ENCODE measurements at places on chromosomes 13 and 19.

DNA sequence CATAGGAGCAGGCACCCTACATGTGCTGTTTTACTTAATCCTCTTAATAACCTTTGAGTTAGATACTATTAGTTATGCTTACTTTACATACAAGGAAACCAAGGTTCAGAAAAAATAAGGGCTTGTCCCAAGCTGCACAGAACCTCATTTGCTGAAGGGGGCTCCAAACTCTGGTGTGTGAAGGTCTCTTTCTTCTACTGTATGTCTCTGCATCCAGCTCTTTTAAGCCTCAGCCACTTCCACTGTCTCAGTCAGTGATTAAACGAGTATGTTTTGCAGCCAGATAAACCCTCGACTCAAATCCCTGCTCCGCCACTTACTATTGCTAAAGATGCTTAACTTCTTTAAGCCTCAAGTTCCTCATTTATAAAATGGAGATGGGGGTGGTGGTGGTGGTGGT, 112.4 kb upstream of the WASF3 start:
- no peak for DNase-seq

DNA sequence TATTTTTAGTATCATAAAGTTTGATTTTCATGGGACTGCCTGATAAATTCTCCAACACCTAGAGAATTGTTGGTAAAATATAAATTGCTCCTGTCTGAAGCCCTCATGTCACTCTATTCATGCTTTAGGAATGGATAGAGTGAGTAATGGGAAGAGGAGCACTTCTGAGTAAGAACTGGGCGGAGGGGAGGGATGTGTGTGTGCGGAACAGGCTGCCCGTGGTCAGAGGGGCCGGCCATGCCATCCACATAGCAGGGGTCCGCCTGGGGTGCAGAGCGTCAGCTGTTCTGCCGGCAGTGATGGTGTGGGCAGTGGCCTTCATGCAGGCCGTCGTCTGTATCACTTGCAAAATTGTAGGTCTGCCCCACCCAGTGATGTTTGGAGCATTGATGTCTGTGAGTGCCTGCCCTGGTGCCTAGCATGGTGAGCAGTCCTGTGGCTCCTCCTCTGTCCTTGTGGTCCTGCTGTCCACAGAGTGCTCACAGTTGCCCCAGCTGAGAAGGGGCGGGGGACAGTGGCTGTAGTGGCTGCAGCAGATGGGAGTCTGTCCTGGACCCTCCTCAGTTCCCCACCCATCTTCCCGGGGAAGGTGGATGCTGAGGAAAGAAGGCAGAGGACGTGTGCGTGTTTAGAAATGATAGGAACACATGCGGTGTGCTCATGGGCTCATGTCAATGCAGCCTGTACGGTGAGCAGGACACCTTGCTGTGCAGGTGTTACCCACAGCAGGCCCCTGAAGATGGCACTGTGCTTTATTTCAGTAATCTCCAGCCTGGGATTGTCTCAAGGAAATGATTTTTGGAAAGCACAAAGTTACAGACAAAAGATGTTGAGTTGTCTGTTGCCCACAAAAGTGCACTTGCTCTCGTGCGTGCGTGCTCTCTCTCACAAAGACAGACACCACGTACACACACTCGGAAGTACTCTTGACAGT, 49.4 kb upstream of the TEX29 start:
- no peak for DNase-seq

GRCh38 chr19:23273590-23274412, 23.6 kb upstream of the ZNF724 start:
- peak; percentile 91 for DNase-seq

DNA sequence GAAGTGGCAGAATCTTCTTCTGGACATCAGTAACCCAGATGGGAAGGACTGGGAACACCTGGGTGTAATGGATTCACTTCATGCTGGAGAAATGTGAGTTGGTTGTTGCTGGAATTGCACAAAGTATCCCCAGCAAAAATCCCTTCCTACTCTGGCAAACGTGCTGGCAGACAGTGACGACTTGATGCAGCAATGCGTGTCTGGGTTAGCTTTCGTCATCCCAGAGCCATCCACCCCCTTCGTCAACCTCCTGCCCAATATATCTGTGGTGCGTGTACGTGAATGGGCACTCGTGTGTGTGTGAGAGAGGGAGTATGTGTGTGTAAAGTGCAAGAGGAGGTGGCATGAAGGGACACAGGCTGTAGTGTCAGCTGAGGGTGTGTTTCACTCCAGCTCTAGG, 70.9 kb downstream of the TM9SF2 start:
- DNase-seq = no peak

GRCh38 chr13:46345398-46345797, 41.7 kb downstream of the RUBCNL start:
- no peak for DNase-seq

GRCh38 chr19:1285737-1286360, at the start of gene EFNA2:
Gene EFNA2 (plus strand): TSS chr19:1285873. CDS start chr19:1286169, 296 bp downstream.
- DNase-seq = no peak

DNA sequence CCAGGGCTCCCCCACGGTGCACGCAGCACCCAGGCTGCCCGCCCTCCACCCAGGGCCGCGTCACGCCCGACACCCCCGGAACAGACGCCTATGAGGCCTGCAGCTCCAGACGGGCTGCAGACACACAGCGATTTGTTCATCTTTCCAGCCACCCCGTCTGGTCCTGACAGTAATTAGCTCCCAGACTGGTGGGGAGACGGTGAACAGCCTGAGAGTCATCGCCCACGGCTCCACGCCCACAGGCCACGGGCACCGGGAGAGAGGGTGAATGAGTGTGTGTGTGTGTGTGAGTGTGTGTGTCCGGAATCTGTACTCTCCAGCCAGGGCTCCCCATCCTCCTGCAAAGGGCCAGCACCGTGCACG, 18.1 kb downstream of the GADD45B start:
- DNase-seq = no peak

DNA sequence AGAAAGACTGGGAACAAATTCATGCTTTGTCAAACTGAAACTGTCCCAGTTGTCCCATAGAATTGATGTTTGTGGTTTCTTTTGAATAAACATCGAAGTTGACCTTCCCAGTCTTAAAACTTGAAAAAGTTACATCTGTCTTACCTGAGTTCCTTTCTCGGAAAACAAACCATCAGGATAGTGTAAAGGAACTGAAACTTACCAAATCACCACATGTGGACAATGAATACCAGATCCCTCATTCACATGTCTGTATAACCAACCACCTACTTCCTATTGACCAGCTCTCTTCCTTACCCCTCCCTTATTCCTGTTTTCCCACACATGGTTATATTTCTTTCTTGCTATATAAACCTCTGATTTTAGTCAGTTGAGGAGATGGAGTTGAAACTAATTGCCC, 791.7 kb upstream of the PCDH20 start:
- no peak for DNase-seq

GRCh38 chr19:12913851-12914690, 5.0 kb downstream of the SYCE2 start:
- peak; percentile 62 for DNase-seq

DNA sequence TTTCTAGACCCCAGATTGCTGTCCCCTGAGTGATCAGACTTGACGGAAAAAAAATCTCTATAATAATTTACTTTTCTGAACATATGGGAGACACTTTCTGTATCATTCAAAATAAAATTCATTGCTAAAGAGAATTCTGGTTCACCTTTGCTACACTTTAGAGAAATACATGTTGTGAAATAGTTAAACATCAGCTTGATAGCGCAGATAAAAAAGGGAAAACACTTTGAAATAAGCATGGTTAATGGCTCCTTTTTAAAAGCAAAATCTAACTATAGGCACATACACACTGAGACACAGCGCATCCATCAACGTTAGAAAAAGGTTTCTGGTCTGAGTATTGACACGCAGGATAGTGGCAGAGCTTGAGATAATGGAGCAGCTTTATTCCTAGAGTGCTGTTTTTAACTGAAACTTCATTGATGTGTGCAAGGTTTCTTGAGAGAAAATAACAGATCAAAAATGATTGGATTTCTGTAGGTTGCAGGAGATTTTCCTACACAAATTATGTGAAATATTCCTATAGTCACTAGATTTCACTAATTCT, 341.2 kb downstream of the MZT1 start:
- no peak for DNase-seq

GRCh38 chr13:62387647-62388046, 972.0 kb upstream of the PCDH20 start:
- DNase-seq = no peak

GRCh38 chr19:35975608-35976214, 19.3 kb upstream of the SDHAF1 start:
- DNase-seq = no peak

DNA sequence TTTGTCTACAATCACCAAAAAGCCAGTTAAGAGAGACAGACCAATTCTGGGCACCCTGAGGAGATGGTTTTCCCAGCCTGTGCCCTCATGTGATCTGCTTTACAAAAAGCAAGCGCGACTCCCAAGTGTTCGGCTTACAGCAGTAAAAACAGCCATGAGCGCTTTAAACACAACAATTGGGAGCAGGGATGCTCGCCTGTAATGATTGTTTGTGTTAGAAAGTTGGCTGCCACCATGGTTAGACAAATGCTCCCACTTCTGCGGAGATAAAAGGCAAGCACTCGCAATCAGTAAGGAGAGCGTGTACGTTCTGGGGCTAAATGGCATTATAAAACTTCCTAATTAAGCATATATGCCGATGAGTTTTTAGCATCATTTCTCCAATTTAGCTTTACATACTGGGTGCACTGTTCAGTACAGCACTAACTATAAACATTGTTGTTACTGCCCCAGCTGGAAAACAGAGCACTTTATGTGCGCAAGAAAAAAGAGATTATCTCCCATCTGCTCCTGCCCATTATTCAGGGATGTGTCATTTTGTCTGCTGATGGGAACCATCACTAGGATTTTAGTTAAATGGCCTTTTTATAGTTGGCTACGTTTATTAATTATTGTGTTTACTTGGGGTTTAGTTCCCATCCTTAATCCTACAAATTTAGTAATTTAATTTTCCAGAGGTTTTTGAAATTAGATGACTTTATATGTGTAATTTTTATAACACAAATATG, 309.3 kb upstream of the MAB21L1 start:
- no peak for DNase-seq

DNA sequence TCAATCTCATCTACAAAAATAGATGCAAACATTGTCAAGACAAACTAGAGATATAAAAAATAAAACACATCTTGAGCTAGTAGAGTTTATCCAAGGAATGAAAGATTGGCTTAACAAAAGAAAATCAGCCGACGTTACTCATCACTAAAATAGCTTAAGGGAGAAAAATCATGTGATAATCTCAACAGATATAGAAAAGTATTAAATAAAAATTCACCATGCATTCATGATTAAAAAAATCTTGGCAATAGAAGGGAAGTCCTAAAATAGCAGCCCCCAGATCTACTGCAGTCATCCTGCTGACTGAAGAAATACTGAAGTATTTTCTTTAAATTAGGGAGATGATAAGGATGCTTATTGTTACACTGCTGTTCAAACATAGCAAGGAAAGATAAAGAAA, 12.6 kb upstream of the DCLK1 start:
- no peak for DNase-seq

- DNase-seq = no peak
Measured at GRCh38 chr13:32430018-32430747, 2.3 kb upstream of the N4BP2L1 start.

DNA sequence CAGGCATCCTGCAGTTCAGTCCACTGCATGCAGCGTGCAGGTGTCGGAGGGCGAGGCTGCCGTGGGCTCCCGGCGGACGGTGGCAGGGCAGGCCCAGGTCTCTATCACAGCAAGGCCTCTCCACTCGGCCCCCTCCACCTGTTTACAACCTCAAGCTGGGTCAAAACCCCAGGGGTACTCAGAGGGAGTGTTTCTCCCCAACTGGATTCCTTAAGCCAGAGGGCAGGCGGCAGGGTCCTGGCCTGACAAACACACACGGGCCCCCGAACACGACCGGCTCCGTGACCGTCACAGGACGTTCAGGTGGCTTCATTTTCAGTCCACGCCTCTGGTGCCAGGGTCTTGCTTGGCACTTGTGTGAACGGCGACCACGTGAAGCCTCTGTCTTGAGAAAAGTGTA, 23.5 kb downstream of the RASA3 start:
- no peak for DNase-seq

- no peak for DNase-seq
Measured at GRCh38 chr13:25371875-25372283, at the start of gene ATP8A2. Gene ATP8A2 (plus strand): TSS chr13:25371974. CDS start chr13:25372213, 239 bp downstream.

GRCh38 chr13:105773241-105773640, 762.2 kb downstream of the EFNB2 start:
- no peak for DNase-seq

DNA sequence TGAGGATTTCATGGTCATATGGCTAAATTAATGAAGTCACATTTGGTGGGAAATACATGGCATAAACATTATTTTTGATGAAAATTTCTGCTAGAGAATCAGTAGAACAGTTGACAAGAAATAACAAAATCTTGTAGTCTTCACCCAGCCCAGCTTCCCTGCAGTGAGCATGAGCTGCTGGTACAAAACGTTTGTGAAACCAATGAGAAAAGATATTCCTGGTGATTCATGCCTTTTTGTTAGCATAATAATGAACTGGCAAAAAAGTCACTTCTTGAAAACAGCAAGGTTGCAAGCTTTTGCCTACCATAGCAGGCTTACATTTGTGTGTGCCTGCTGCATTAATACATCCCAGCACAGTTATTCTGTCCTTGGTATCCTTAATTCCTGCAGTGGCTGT, 475.9 kb upstream of the HTR2A start:
- DNase-seq = no peak

DNA sequence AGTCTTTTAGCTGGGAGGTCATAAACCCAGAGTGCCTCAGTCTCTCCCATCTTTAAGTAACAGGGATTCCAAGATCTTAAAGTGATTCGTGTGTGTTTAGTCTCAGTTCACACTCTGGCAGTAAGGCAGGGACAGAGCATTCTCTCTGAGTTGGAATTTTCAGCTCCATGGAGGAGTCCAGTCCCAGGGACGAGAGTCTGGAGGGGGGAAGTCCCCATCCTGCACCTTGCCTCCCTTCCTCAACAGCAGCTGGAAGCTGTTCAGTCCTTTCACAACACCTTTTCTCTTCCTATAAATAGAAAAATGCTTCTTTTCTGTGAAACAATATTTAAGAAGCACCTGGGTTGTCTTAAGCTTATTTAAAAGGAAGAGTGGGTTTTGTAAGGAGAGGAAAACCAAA, 82.0 kb downstream of the KLF5 start:
- DNase-seq = no peak

DNA sequence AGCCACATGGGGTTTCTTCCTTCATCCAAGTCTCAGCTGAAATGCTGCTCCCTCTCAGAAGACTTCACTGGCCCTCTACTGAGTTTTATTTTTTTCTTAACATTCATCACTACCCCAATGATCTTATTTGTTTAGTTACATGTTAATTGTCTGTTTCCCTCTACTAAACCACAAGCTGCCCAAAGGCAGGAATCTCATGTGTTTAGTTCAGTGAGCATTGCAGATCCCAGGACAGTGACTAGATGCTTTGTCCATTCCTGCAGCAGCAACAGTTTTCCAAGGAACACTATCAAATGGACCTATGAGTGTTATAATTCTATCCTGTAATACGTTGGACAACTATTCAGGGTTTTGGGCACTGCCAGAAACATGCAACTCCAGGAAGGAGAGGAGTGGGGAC, 93.1 kb downstream of the RNASEH2B start:
- DNase-seq = no peak
